ENCODE measurements at places on chromosomes 6 and 20. TPM values are rescaled to one million over a fixed set of nuclear protein-coding genes. Genes with fewer than 3 reads are reported as not detected.

Gene RBPJL
- not detected for total RNA-seq

Gene ATP6V1G2
- 0.97 TPM for total RNA-seq

Gene NOX3
- not detected for total RNA-seq

Gene OTOR
- total RNA-seq = not detected

Gene SOD2
- 42.9 TPM for total RNA-seq

Gene GABRR2
- total RNA-seq = not detected

Gene ZBP1
- total RNA-seq = not detected

Gene OR2B6
- total RNA-seq = not detected

Gene OPRM1
- not detected for total RNA-seq

Gene SRMS
- not detected for total RNA-seq

Gene ZC2HC1B
- not detected for total RNA-seq

Gene HLA-DQB1
- not detected for total RNA-seq

Gene MYL9
- total RNA-seq = 1.7 TPM

Gene MCCD1
- total RNA-seq = not detected

Gene PGC
- total RNA-seq = not detected

Gene TMEM200A
- 3.0 TPM for total RNA-seq

Gene MYB
- not detected for total RNA-seq

Gene CD109
- total RNA-seq = 35.1 TPM

Gene ZBTB46
- total RNA-seq = 4.9 TPM

Gene ECT2L
- total RNA-seq = not detected

Gene CCN6
- not detected for total RNA-seq

Gene NKX2-2
- total RNA-seq = not detected

Gene NMBR
- total RNA-seq = not detected

Gene NUDT3
- total RNA-seq = 17.5 TPM

Gene OR2J2
- not detected for total RNA-seq

Gene HLA-F
- 25.1 TPM for total RNA-seq

Gene PTK6
- not detected for total RNA-seq

Gene PTCRA
- not detected for total RNA-seq

Gene TTLL9
- total RNA-seq = not detected

Gene CLPSL1
- not detected for total RNA-seq

Gene CFAP61
- total RNA-seq = not detected

Gene SLC16A10
- not detected for total RNA-seq

Gene ARFGAP1
- total RNA-seq = 53.9 TPM

Gene NKAIN4
- total RNA-seq = not detected

Gene DYNLRB1
- total RNA-seq = 14.9 TPM

Gene ESF1
- total RNA-seq = 18.8 TPM

Measured in epithelial cell of umbilical artery (primary cell).